ENCODE measurements at places on chromosomes 12 and 14.

GRCh38 chr14:85824526-85824925, 294.6 kb downstream of the FLRT2 start:
- no peak for DNase-seq

- DNase-seq, result no peak
These were observed 2.9 kb upstream of the NAB2 start for GRCh38 chr12:57085999-57086492.

- DNase-seq, result no peak
These were observed 8.0 kb upstream of the KRT8 start for GRCh38 chr12:52912711-52913430.

DNA sequence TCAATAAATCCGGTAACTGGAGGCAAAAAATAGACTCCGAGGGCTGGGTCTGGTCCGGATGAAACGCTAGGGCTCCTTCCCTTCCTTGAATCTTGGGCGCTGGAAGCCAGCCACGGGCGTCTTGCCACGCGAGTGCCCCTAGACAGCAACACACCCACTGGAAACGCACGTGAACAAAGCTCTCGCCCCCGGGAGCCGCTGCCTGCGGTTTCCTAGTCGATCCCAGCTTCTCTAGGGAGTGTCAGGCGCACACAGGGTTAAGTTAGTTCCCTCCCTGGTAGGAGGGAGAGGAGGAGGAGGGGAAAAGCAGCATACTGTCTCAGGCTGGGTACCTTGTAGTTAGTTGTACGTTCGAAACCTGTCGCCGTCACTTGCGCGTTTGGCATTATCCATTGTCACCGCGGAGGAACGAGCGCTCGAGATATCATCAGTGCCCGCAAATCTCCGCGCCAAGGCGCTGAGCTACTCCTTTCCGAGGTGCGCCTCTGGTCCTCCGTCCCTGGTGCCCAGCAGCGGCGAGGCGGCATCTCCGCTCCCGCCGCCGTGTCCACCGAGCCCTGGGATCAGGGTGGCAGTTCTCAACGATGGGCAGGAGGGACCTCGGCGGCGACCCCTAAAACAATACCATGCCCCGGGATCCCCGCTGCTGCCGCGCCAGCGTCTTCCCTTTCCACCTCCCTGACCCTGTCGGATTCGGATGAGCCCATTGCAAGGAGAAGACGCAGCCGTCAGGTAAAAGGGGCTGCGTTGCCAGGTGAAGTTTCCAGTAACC, at the start of gene FLRT2:
Gene FLRT2 (plus strand): TSS at position 342 of the 772 bp plus-strand sequence. CDS start 91,371 bp downstream, outside the sequence.
- no peak for DNase-seq

DNA sequence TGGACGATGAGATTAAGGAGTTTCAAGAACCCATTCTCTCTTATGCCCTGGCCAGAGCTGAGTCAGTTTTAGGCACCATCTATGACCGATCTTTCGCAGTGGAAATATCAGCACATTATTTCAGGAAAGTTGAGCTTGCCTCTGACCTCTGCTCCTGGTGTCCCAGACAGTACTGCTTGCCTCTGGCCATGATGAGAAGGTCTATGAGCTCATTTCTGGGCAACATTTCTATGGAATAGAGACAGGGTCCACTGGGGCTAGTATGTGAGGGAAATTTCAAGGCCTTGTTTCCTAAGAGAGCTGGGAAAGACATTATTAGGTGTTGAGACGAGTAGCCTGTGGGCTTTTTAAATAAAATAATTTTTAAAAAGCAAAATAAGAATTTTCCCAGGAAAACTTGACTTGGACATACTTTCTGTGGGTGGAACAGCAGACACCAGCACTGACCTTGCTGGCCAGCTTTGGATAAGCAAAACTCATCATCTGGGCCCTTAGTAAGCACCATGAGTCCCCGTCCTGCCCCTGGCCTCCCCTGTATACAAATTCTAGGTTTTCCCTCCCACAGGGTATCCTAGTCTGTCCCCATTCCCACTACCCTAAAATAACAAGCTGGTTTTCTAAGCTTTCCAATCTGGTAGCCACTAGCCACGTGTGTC, 43.4 kb downstream of the DIO2 start:
- no peak for DNase-seq

DNA sequence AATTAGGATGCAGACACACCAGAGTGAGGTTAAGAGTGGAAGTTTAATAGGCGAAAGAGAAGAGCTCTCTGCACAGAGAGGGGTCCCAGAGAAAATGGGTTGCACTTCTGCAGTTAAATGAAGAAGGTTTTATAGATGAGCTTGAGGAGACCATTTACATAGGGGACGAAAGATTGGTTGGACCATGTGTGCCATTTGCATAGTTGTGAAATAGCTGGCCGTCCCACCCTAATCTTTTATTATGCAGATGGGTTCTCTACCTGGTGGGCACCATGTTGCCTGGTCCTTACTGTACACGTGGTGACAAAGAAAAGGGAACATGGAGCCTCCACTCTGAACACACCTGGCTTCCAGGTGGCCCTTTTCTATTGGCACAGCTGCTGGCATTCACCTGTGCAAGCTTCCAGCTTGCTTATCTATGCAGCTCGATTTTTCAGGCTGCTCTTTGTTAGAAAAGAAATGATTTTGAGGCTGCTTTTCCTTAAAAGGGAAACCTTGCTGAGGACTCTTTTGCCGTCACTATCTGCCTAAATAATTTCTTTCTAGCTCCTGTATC, 67.1 kb upstream of the SRSF5 start:
- no peak for DNase-seq

DNA sequence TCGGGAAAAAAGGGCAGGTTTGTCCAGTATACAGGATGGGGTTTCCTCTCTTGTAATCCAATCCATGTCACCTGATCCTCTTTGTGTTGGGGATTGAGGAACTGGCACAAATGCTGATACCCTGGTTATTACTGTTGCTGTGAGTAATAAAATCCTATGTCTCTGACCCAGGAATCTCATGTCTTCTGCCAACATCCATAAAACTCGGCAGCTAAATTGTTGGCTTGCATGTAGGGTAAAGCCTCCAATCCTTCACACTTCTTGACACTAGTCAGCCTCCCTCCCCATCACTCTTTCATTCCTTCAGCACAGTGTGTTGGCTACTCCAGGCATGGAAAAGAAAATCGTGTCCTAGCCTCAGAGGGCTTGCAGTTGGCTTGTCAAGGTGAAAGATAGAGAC, 9.2 kb upstream of the NOS1 start:
- no peak for DNase-seq

GRCh38 chr14:22255017-22255950, 333.7 kb downstream of the DAD1 start:
- no peak for DNase-seq

- no peak for DNase-seq
These were observed 487.9 kb downstream of the PCNX1 start for GRCh38 chr14:71395151-71395604.

DNA sequence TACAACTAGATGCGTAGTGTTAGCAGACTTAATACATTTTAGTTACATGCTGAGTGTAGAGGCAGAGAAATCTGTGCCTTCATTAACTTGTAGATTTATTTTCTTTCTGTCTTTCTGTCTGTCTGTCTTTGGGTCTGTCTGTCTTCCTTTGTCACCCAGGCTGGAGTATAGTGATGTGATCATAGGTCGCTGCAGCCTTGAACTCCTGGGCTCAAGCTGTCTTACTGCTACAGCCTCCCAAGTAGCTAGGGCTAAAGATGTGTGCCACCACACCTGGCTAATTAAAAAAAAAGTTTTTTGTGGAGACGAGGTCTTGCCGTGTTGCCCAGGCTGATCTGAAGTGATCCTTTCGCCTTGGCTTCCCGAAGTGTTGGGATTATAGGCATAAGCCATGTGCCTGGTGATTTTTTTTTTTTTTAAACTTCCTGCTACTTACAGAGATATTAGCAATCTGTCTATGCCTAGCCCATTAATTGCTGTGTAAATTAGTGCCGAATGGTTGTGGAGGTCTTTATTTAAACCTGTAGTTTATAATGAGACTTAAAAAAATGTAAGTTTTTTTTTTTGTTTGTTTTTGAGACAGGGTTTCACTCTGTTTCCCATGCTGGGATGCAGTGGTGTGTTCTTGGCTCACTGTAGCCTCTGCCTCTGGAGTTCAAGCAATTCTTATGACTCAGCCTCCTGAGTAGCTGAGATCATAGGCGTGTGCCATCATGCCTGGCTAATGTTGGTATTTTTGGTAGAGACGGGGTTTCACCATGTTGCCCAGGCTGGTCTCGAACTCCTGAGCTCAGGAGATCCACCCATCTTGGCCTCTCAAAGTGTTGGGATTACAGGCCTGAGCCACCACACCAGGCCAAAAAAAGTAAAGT, 22.8 kb downstream of the ERC1 start:
- DNase-seq, result no peak

- no peak for DNase-seq
These were observed 4.2 kb upstream of the PAH start for GRCh38 chr12:102921240-102921639.

- DNase-seq, result no peak
These were observed 129.8 kb upstream of the KRR1 start for GRCh38 chr12:75641031-75641780.

DNA sequence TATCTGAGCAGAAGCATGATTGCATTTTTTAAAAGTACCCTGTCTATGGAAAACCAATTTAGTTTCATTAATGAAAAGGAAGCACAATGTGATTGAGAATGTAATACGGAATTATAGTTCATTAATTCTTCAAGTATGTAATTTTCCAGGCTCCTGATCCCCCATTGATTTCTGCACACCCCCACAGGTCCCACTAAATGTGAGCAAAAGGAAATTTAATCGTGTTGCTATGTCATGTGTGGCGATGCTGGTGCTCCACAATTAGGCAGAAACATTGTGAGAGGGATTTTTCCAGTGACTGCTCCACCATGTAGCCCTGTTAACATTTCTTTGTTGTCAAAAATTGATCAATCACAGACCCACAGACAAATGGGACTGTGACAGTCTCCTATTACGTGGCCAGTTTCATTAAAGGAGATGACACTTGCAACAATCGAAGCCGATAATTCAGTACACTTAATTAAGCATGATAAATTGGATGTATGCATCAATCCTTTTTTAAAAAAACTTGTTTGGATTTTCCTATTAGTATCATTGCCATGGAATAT, 306.0 kb downstream of the NELL2 start:
- DNase-seq, result no peak

GRCh38 chr14:95162641-95163040, 5.3 kb upstream of the DICER1 start:
- no peak for DNase-seq

DNA sequence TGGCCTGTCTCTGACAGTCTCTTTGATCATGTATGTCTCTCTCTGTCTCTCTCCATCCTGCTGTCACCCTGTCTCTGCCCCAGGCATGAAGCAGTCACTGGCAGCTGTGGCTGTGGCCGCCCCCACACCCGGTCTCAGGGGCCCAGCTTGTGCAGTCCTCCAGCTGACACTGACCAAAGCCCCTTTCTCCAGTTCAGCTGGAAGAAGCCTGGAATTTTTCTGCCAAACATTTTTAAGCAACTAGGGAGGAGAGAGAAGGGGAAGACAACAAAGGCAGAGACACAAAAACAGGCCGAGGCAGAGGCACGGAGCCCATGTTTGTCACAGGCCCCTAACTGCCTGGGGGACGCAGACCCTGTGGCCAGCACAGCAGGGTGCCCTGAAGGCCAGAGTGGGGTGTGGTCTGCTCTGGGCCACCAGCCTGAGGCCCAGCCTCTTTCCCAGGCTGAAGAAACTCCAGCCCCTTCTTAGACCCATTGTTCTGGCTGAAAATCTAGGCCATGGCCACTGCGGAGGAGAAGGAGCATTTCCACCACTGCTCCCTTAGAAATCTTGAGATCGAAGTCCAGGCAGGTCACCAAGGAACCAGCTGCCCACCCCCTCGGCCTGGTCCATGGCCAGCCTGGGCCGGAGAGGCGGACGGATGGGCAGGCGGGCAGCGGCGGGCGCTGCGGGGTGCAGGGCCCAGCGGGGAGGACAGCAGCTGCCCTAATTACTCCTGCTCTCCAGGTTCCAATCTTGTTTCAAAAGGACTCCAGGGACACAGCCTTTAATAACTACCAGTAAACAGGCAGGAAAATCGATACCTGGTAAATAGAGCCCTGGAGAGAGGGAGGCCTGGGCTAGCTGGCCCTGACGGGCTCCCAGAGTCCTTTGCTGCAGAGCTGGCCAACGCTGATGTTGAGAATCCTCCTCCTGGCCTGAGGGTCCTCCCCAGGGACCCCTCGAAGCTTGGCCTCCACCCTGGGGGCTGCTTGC, 14.9 kb downstream of the DTX1 start:
- peak; percentile 20 for DNase-seq

- no peak for DNase-seq
These were observed 15.1 kb downstream of the CD9 start for GRCh38 chr12:6215120-6215807.

GRCh38 chr14:21840765-21841164, 167.1 kb upstream of the OR4E1 start:
- DNase-seq, result no peak

- no peak for DNase-seq
These were observed 50.6 kb downstream of the WDHD1 start for GRCh38 chr14:54976316-54976715.

DNA sequence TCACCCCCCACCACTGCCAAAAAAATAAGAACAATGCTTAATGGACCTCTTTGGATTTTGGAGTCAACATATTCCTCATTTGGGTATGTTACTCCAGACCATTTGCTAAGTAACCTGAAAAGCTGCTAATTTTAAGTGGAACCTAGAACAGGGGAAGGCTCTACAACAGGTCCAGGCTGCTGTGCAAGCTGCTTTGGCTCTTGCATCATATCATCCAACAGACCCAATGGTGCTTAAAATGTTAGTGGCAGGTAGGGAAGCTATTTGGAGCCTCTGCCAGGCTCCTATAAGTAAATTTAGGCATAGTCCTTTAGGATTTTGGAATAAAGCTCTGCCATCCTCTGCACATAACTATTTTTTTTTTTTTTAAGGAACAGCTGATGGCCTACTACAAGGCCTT, 132.2 kb upstream of the PMCH start:
- no peak for DNase-seq

- no peak for DNase-seq
These were observed 17.0 kb downstream of the NPC2 start for GRCh38 chr14:74476107-74476506.

GRCh38 chr12:51324953-51325352, 979 bp upstream of the BIN2 start:
- DNase-seq, result no peak

GRCh38 chr12:130300737-130301535, 36.8 kb upstream of the PIWIL1 start:
- DNase-seq, result no peak
